ENCODE measurements at places on chromosomes 1 and 21.

DNA sequence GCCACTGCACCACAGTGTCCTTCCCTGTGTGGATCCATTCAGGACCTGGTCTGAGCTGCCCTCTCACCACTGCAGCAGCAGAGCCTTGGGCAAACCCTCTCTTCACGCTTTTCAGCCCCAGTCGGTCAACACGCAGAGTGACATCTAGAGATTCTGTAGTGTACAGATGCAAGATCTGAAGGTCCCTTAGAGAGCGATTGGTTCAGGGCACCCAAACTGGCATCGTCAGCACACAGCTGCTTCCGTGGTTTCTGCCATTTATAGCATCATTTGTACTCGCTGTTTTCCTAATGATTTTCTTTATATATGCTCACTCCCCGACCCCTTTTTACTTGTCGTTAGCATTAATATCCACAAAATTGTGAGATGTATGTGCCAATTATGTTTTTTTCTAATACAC, 1.5 kb upstream of the ASCL5 start:
- no peak for DNase-seq

DNA sequence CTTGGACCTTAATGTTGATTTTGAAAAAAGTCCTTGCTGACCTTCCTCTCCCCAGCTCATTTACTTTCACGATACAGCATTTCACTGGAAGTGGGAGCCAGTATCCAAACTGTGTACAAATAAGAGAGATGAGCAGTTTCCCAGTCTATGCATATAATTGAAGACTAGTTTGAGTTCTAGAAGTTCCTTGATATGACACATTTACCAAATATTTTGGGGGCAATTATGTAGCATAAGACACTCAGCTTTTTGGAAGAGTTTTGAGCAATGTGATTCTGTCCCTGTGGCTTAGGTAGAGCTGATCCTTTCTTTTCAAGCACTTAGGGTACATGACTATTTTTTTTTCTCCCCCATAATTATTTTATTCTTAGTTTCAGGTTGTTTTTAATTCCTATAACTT, 26.4 kb downstream of the GIPC2 start:
- no peak for DNase-seq

DNA sequence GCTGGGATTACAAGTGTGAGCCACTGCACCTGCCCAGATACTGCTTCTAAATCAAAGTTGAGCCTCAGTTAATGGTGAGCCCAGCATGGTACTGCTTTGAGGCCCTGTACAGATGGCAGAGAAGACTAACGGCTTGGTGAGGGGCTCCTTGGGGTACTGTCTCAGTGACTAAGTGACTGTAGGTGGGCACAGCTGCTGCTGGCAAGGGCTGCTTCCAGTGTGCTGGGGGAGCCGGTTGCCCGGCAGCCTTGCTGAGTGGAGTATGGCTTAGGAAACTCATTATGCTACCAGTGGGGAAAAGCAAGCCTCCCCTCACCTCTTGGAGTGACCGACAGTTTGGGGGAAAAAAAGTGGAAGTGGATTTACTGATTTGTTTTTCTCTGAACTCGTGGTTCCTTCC, 23.6 kb upstream of the ARHGEF10L start:
- peak; percentile 42 for DNase-seq

GRCh38 chr1:34784751-34785221, 3.8 kb downstream of the GJB3 start:
- no peak for DNase-seq

DNA sequence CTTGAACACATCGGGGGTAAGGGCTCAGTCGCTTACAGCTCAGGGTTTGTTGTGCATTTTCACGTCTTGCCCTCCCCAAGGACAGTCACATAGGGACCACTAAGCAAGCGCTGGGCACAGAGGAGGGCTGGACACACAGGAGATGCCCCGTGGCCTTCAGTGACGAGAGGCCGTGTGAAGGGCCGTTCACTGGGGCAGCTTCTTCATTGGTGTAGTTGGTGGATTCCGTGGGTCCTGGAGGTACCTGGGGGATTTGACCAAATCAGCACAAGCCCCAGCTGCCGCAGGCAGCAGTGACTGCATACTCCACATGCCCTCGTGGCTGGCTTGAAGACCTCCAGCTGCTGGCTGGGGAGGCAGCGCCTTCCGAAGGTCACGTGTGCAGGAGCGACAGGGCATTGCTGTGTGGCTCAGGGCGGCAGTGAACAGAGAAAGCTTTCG, 100.8 kb upstream of the C1orf174 start:
- DNase-seq = no peak

DNA sequence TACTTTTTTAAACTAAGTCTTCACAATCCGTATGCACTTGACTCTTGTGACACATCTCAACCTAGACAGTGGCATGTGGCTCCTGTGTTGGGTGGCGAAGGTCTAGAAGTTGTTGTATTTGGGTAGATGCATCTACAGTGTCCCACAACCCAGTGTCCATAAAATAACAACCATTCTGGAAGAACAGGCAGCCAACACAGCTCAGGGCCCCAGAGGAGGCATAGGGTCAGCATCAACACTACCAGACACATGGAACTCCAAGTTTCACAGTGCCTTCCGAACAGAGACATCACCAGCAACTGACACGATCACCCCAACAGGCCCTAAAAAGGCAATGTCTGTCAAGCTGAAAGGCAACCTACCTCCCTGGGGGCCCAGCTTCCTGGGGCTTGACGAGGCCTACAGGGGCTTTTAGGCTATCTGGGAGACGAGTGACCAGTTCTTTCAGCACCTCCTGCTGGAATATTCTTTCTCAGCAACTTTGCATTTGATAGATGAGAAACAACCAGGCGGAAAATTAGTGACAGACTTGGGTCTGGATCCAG, 5.6 kb downstream of the SH3BP5L start:
- no peak for DNase-seq

DNA sequence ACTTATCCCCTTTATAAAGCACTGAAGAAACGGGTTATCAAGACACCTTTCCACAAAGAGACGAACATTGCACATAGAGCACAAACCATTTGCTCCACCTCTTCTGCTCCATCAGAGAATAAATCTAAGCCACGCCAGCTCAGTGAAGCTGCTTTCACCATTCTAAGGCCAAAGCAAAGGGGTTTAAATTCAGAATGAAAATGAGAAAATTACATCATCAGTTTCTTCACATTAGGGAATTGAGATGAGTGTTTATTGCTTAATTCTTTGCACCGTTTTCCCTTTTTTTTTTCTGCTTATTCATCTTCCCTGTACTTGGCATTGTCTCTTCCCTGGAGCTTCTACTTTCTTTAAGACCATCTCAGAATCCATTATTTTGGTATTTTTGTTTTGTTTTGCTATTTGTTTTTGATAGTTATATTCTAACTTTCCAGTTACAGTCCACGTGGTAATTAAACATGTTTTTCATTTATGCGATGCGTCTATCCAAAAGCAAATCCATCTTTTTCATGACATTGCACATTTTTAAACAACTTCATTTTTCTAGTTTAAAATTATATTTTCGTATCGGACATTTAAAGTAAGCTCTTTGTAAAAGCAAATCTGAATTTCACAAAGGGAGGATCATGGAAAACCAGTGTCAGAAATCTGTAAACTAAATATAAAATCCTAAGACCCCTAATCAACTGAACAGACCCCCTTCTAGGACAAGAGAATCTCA, 1.9 kb upstream of the OR2T34 start:
- DNase-seq = no peak

DNA sequence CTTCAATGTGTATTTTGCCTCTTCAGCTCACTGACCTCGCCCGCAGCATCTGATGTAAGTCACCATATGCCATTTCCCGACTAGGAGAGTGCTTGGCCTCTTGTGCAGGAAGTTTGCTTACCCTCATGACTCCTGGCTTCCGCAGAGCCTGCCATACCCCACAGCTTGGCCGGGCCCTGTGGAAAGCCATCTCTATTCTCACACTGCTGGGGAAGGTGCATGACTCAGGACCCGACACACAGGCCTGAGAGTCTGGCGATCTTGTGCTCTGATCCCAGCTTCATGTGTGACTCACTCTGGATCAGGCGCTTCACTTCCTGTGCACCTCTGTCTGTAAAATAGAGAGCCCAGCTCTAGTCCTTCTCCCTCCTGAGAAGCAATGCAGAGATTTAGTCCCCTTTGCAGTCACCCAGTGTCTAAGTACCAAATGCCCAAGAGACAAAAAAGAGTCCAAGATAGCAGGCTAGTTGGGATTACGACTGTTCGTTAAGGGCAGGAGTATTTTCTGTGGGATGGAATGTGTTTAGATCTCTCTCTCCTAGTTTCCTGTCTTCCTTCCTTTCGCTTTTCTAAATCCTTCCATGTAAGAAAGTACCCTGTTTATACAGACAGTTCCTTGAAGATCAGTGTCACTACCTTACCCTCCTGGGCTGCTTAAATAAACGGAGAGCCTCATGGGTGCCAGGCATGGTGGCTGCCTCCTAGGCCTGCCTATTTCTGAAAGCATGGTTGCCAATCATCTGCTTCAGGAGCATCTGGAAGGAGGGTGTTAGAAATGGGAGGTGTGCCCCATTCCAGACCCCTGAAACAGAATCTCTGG, 62.8 kb upstream of the KIF26B start:
- peak; percentile 7 for DNase-seq

DNA sequence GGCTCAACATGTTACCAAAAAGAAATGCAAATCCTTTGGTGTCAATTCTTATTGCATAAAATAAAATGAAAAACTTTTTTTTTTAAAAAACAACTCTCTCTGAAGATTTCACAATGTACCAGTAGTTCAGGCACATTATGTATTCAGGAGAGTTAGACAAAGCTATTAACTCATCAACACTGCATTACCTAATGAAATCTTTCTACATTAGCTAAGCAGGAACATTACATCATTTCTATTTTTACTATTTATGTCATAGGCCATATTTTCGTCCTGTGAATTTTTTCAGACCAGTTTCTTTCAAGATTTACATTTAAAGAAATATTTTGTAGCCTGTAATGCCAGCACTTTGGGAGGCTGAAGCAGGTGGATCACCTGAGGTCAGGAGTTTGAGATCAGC, 366.2 kb downstream of the USH2A start:
- no peak for DNase-seq

DNA sequence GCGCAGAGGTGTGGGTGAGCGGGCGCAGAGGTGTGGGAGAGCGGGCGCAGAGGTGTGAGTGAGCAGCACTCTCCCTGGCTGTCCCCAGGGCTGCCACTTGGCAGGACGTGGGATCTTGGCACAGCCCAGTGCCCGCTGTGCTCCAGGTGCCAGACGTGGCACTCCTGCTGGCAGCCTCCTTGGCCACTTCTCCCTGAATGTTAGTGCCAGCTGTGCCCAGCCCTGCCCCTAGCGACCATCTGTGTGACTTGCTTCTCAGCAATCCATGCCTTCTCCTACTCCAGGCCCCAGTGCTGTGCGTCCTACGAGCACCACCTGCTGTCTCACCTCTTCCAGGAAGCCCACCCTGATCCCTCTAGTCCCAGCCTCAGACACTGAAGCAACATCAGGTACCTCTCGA, 30.5 kb downstream of the KRTAP10-1 start:
- DNase-seq = peak; percentile 95

DNA sequence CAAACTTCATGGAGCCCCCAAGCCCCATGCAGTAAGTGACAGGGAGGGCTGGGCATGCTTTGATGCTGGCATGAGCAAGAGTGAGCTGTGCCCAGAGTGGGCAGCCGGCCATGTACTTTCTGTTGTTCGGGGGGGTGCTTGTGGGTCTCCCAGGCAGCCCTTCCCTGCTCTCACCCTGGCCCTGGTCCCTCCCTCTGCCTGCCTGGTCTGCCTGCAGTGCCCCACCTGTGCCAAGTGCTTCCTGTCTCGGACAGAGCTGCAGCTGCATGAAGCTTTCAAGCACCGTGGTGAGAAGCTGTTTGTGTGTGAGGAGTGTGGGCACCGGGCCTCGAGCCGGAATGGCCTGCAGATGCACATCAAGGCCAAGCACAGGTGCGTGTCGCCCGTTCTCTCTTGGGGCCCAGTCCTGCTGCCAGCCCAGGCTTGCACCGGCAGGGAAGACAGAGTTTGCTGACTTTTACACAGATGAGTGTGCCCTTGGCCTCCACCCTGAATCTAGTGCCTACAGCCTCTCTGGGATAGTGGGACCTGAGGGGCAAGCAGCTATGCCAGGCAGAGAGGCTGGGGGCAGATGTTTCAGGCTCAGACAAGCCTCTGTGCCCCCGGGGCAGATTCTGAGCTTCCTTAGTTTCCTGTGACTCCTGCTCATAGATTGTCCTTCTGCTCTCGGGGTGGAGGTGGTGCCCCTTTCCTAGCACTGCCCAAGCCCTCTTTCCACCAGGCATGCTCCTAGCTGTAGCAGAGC, 7.6 kb downstream of the ZBTB48 start:
- no peak for DNase-seq

GRCh38 chr1:88462096-88462487, 222.0 kb upstream of the PKN2 start:
- no peak for DNase-seq

All from NCI-H2171 treated with DMSO at 0.1 percent for 48 hours (cell line).